ENCODE measurements at places on chromosomes 5 and 9. TPM values are rescaled to one million over a fixed set of nuclear protein-coding genes. Genes with fewer than 3 reads are reported as not detected.
A peak's percentile ranks its signal among the peaks of the same experiment; 100 is the strongest.

The SPATA9 gene
- total RNA-seq = 0.29 TPM

The LURAP1L gene
- total RNA-seq = 17.7 TPM

The FAM169A gene
- 68.0 TPM for total RNA-seq

The CSF1R gene
- 56.9 TPM for total RNA-seq

The MAST4 gene
- 50.0 TPM for total RNA-seq

GRCh38 chr9:91131433-91131839 lies 230.3 kb downstream of the AUH start:
- no peak for DNase-seq

DNA sequence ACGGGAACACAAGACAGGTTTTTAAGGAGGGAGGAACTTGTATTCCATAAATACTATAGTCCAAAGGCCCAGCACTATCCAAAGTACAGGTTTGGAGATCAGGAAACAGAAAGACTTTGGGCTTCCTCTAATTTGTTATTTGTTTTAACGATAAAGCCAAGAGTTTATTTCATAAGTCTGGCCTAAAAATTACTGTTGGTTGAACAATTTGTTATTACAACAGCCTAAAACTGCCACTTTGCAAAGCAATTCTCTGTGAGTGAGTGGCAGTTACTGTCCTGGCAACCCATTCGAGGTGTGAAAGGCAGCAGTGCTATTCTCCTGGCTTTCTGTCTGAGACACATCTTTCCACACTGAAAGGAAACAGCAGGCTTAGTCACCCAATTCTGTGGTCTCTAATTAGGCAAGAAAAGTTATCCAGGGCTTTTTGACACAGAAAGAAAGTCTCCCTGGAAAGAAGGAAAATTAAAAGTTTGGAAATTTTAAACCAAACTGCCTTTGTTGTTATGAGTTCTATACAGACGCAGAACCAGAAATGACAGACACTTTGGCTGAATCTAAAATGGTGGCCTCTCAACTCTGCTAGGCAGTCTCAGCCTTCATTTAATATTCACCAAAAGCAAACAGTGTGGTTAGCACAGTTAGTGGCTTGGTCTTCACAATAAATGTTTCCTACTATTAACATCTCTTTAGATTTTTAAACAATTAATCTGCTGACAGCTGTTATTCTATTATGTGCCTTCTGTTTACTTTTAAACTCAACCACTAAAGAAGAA lies 33.9 kb downstream of the PSMB7 start:
- DNase-seq = no peak

GRCh38 chr9:18692268-18692667 lies 218.3 kb downstream of the ADAMTSL1 start:
- DNase-seq = no peak

DNA sequence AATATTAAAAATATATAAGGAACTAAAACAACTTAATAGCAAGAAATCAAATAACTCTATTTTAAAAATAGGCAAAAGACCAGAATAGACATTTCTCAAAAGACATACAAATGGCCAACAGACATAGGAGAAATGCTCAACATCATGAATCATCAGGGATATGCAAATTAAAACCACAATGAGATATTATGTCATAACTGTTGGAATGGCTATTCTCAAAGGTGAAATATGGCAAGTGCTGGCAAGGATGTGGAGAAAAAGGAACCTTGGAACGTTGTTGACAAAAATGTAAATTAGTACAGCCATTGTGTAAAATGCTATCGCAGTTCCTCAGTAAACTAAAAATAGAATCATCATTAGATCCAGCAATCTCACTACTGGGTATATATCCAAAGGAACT lies 468.5 kb downstream of the NFIB start:
- DNase-seq = no peak

DNA sequence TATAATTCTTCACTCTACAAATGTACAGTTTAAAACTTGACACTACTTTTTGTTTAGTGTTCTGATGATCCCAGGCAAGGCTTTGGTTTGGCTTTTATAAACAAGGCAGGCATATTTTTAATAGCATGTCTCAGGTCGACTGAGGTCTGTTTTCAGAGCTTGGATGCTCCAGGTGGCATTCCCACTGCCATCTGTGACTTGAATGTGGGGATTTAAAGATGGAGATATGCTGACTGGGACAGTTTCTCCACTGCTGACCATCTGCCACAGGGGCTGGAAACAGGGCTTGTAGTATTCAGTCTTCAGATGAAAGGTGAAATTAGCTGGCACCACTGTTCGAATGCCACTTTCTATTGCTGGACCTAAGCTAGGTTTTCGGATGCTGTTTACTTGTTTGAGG lies 1266.2 kb upstream of the CDH18 start:
- no peak for DNase-seq

GRCh38 chr9:124342776-124343485 lies 72.3 kb downstream of the PSMB7 start:
- DNase-seq = peak; percentile 77

DNA sequence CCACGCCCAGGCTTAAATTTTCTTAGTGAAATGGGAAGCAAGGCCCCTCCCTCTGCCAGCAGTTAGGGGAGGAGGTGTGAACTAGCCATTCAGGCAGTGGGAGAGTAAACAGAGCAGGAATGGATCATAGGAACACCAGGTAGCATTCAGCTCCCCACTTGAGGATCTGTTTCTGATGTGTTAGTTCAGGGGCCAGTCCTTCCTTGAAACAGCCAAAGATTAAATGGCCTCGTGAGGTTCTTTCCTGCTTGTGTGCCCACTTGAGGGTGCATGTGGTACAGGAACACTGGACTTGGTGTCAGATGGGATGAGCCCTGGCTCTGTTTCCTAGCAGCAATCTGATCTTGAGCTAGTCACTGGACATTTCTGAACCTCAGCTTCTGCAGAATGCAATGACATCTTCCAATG lies 21.2 kb downstream of the FAXDC2 start:
- DNase-seq = no peak

- no peak for DNase-seq
Observed at GRCh38 chr9:135990468-135991429, 29.6 kb upstream of the UBAC1 start.

GRCh38 chr9:80842389-80842788 lies 847.0 kb downstream of the TLE1 start:
- no peak for DNase-seq
